ENCODE measurements at places on chromosomes 6 and 20. TPM values are rescaled to one million over a fixed set of nuclear protein-coding genes. Genes with fewer than 3 reads are reported as not detected.
A peak's percentile ranks its signal among the peaks of the same experiment; 100 is the strongest.

DNA sequence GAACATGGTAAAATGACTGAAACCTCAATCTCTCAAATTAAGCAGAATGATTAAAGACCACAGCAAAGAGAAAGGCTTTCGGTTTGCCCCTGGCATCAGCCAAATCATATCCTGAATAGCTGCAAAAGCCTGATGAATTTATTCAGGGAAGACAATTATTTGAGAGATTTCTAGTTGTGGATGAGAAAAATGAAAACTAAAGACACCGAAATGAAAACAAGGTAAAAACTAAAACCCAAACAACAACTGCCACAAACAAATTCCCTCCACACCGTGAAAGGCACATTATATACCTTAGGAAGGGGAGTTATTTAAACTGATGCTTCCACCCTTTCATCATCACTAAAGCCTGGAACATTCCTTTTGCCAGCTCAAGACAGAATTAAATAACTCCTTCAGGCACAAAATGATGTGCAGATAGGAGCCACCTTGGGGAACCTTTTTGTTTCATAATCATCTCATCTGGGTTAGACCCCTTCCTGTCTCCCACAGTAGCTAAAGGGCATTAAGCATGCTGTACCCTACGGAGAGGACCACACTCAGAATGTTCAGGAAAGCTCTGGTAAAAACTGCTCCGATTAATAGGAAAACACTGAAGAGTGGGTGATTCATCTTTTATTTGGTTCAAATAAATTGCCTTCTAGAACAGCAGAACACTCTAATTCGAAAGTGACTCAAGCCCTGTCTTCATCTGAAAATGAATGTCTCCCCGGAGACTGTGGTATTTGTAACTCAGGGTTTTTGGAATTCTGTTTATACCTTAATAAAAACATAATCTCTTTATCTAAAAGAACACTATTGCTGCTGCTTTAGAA, 9.1 kb upstream of the ANKRD60 start:
- peaks cover 19% of the 10 kb centered on the region for H3K27me3 ChIP-seq
- DNase-seq = no peak
- H3K27ac ChIP-seq = no peak overlapping the region
- H3K4me3 ChIP-seq = no peak overlapping the region
- H3K36me3 ChIP-seq = peaks cover 4% of the 10 kb centered on the region
- peaks cover 2% of the 10 kb centered on the region for H3K4me1 ChIP-seq

Gene BPIFA1
- total RNA-seq = not detected

DNA sequence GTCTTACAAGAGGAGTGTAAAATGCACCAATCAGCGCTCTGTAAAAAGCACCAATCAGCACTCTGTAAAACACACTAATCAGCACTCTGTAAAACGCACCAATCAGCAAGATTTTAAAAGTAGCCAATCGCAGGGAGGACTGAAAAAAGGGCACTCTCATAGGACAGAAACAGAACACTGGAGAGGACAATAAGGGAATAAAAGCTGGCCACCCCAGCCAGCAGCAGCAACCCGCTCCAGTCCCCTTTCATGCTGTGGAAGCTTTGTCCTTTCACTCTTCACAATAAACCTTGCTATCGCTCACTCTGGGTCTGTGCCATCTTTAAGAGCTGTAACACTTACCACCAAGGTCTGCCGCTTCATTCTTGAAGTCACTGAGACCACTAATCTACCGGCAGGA, 1.7 kb upstream of the AIG1 start:
- peak overlapping the region; percentile 55 for H3K4me3 ChIP-seq
- H3K27ac ChIP-seq = no peak overlapping the region
- no peak for DNase-seq
- H3K27me3 ChIP-seq = no peaks in the 10 kb centered on the region

- no peak overlapping the region for H3K4me3 ChIP-seq
- H3K27ac ChIP-seq = peak overlapping the region; percentile 29
- no peaks in the 10 kb centered on the region for H3K36me3 ChIP-seq
- H3K4me1 ChIP-seq = peaks cover 5% of the 10 kb centered on the region
Measured at GRCh38 chr6:137823826-137824555, 43.1 kb upstream of the TNFAIP3 start.

Gene C20orf144
- 0.27 TPM for total RNA-seq

Gene GSTA2
- 10.7 TPM for total RNA-seq

- DNase-seq = no peak
- peaks cover 64% of the 10 kb centered on the region for H3K36me3 ChIP-seq
- H3K27ac ChIP-seq = no peak overlapping the region
- H3K4me1 ChIP-seq = no peaks in the 10 kb centered on the region
Measured at GRCh38 chr6:3007571-3007970, 7.9 kb downstream of the NQO2 start.

DNA sequence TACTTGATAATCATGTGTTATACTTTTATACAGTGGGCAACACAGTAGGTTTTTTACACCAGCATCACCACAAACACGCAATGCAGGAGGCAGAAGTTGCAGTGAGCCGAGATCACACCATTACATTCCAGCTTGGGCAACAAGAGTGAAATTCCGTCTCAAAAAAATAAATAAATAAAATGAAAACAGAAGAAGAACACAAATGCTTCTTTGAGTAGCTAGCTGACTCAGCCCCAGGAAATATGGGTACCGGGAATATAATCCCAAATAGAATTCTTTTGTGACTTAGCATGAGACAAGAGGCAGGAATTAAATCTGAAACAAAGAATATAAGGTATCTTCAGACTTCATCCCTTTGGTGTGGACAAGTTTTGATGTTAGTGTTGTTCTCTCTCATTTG, 164.2 kb upstream of the ATXN1 start:
- H3K4me3 ChIP-seq = no peak overlapping the region
- DNase-seq = no peak
- no peaks in the 10 kb centered on the region for H3K4me1 ChIP-seq
- no peak overlapping the region for H3K27ac ChIP-seq
- H3K36me3 ChIP-seq = no peaks in the 10 kb centered on the region

GRCh38 chr6:145110109-145110508, 625.2 kb downstream of the EPM2A start:
- H3K4me3 ChIP-seq = no peak overlapping the region
- H3K27me3 ChIP-seq = peaks cover 6% of the 10 kb centered on the region
- H3K27ac ChIP-seq = no peak overlapping the region

Gene MAPK13
- 42.9 TPM for total RNA-seq

GRCh38 chr20:61684136-61684535, 381.5 kb downstream of the TAF4 start:
- DNase-seq = no peak
- no peaks in the 10 kb centered on the region for H3K4me1 ChIP-seq
- no peak overlapping the region for H3K4me3 ChIP-seq
- H3K27ac ChIP-seq = peak overlapping the region; percentile 24
